COLO829 (cell line): ENCODE measurements at places on chromosomes 2 and 18.

DNA sequence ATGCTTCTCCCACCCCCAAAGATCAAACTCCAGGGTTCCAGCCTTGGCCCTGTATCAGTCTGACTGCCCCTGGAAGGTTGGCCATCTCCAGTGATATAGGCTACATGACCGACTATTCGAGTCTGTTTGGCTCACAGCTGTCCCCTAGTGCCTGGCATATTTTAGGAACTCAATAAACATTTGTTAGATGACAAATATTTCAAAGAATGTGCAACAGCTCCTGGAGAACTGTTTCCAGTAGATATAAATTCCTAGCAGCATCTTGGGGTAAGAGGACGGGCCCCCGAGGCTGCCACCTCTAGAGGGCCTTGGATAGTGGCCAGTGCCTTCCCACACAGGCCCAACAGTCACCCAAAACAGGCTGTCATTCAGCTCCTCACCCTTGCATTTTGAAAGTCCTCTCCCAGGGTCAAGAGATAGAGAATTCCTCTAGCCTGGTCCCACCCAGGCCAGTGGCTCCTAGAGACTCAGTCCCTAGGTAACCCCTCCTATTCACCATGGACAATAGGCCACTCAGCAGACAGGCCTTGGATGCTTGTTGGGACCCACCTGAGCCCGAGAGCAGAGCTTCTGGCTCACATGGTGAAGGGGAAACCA, 45.1 kb upstream of the ATP6V1B1 start:
- no peak for DNase-seq

DNA sequence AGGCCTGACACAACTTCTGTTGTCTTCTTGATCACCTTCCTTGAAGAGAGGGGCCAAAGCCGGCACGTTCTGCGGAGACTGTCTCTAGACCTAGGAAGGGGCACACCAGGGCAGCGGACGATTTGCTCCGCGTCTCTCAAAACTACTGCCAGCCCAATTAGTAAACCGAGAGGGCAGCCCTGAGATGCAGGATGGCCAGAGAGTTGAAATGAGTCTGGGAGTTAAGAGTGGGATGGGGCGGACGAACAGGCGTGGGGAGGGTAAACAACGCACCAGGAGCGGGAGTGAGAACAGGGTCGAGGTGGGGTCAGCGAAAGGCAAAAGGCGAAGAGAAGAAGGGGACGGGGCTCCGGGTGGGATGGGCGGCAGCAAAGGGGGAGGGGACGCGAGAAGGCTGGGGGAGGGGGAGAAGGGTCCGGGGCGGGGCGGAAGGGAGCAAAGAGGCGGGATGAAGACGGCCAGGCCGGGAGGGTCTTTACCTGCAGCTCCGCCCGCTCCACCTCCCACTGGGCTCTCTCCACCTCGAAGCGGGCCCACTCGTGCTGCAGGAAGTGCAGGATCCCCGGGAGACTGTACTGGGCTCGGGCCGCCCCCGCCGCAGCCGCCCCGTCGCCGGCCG, 476 bp downstream of the STRN start:
- DNase-seq, result peak; percentile 28

DNA sequence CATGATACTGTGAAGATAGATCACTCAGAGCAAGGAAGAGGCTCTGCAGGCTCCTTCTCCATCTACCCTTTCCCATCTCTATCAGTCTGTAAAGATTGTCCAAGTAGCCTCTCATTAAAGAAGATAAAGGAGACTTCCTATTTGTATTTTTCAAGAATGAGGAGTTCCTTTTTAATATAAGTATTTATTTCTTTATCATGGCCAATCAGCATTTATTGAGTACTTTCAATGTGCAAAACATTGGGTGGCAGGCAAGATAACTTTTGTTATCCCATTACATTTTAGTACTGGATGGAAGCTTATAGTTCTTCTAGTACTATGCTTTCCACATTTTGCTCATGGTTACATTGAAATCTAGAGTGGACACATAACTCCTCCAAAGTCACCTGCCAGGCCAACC, 3.6 kb upstream of the PDE11A start:
- no peak for DNase-seq

GRCh38 chr2:177074099-177074710, 138.4 kb upstream of the HNRNPA3 start:
- DNase-seq, result no peak

GRCh38 chr18:60599267-60599666, 226.7 kb upstream of the MC4R start:
- DNase-seq, result no peak

- no peak for DNase-seq
Measured at GRCh38 chr2:147182260-147182659, 662.6 kb upstream of the ACVR2A start.

DNA sequence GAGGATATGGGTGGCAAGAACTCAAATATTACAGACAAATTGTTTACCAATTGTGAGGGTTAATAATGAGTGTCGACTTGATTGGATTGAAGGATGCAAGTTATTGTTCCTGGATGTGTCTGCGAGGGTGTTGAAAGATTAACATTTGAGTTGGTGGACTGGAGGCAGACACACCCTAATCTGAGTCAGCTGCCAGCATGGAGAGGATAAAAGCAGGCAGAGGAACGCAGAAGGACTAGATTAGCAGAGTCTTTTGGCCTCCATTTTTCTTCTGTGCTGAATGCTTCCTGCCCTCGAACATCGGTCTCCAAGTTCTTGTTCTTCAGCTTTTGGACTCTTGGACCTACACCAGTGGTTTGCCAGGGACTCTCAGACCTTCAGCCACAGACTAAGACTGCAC, 1503.7 kb downstream of the LRP1B start:
- no peak for DNase-seq
